Stimulated activated CD4-positive, alpha-beta T cell treated with anti-CD3 and anti-CD28 coated beads, TNF-alpha, amount 100 ng/mL, for 1 hour (primary cell): ENCODE measurements at places on chromosomes 16 and 17.

- no peak for DNase-seq
Observed at GRCh38 chr17:27862004-27862403, 31.2 kb downstream of the LYRM9 start.

GRCh38 chr16:239948-240277 lies 5.3 kb downstream of the FAM234A start:
- DNase-seq = no peak

DNA sequence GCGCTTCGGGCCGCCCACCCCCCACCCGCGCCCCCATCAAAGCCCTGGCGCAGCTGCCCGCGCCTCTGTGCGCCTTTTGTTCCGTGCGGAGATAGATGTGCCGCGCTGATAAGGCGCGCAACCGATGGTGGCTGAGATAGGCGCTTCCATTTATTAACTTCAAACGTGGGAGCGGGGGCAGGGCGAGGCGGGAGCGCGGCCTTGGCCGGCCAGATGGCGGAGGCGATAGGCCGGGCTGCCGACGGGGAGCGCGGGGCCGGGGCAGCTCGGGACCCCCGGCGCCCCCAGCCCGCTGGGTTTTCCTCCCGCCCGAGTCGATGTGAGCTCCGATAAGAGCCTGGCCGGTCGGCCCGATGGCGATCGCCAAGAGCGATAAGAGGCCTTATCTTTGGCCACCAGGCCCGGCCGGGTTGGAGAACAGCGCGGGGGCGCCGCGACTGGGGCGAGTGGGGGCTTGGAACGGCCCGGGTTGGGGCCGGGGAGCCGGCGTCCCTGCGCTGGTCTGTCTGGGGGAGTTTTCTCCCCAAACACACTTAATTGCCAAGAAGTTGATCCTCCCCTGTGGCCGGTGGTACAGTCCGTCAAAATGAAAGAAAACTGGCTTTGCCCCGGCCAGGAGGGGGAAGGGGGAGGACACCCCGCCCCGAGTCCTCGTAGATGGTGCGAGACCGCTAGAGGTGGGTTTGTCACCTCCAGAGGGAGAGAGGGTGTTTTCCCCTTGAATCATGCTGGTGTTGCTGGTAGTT lies 2.7 kb downstream of the ZFPM1 start:
- no peak for DNase-seq

DNA sequence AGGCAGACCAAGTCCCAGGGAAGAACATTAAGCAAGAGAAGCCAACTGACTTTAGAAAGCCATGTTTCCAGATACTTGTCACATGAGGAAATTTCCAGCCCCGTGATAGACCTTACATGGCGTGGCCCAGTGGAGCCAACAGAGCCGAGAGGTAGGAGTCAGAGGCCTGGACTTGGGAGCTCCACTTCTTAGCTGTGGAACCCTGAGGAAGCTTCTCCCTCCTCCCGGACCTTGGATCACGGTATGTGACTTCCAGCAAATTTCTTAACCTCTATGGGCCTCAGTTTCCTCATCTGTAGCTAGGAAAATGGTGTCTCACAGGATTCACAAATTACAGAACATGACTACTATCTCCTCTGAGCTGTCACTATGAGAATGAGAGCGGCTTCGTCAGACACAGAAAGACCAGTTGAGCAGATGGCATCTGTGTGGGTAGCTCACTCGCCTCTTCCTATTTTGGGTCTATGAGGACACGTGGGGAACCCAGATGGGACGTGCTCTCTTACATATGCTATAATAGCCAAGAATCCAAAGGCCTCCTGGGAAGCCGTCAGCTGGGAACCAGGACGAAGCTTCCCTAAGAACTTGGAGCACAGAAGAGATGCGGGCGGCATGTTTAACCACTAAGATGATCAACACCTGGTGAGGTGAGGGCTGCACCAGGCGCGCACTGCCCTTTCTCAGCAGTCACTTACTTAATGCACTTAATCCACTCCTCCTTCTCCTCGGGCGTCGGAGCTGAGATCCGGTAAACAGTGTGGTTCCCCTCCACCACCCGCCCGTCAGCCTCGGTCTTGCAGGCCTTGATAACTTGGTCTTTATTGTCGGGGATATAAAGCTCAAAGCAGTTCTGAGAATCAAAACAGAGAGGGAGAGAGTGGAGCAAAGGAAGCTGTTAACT lies 102.3 kb downstream of the CYTH1 start:
- DNase-seq = no peak

DNA sequence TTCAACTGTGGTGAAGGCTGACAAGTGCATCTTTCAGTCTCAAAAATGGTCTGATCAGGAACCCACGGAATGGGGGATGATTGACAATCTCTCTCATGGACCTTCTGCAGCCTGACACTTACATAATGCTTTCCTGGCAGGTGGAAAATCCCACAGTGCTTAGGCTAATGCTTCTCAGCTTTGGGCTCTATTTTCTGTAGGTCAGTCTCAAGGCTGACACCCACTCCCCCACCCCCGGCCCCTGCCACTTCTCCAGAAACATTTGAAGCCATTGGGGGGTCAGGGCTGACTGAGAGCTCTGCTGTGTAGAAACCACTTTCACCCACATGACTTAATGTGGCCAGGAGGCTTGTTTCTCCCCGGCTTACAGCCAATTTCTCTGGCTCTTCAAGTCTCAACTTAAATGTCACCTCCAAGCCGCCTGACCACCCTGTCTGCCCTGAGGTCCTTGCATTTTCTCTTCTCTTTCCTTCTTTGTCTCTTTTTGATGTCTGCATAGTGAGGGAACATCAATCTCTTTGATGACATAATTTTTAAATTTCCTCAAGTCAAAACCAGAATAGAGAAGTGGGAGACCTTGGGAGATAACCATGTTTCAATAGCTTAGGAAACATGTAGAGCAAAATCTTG lies 16.7 kb upstream of the IRF8 start:
- no peak for DNase-seq

GRCh38 chr16:12673466-12673865 lies 130.2 kb downstream of the CPPED1 start:
- DNase-seq = no peak

GRCh38 chr16:77603656-77604055 lies 118.7 kb upstream of the NUDT7 start:
- DNase-seq = no peak

- no peak for DNase-seq
Observed at GRCh38 chr16:83115491-83116232, 488.9 kb downstream of the CDH13 start.

GRCh38 chr17:17269926-17270773 lies 10.9 kb downstream of the COPS3 start:
- DNase-seq = no peak

- DNase-seq = no peak
Observed at GRCh38 chr17:56926704-56927103, 12.9 kb upstream of the TRIM25 start.

GRCh38 chr17:42518755-42519545 lies 17.1 kb upstream of the NAGLU start:
- DNase-seq = no peak
